ENCODE measurements at places on chromosomes 13 and 19.
A peak's percentile ranks its signal among the peaks of the same experiment; 100 is the strongest.

DNA sequence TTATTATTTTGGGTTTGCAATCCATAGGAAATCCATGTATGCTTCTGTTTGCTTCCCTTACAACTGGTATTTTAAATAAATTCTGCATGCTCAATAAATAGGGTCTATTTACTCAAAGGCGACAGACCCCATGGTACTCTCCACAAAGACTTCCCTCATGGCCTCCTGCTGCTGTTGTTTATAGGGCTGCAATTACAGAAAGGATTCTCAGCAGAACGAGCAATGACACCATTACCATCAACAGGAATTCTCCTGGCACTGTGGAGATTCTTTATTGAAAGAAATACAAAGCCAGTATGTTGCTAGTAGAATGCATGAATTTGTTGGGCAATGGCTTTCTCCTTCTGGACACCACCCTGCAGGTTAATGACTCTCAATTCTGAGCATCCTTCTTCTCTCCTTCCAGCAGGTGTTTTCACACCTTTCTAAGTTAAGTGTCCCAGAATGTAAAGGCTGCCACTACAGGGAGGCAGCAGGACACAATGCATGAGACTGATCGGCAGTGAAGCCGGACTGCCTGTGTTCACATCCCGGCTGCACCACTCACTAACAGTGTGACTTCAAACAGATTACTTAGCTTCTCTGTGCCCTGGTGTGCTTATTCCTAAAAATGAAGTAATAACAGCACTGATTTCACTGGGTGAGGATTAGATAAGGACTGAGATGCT, 360.2 kb downstream of the DNAJC15 start:
- DNase-seq: no peak

GRCh38 chr13:35712907-35713761, 236.6 kb upstream of the MAB21L1 start:
- DNase-seq: no peak

GRCh38 chr13:86579662-86580061, 780.4 kb upstream of the SLITRK6 start:
- DNase-seq: no peak

DNA sequence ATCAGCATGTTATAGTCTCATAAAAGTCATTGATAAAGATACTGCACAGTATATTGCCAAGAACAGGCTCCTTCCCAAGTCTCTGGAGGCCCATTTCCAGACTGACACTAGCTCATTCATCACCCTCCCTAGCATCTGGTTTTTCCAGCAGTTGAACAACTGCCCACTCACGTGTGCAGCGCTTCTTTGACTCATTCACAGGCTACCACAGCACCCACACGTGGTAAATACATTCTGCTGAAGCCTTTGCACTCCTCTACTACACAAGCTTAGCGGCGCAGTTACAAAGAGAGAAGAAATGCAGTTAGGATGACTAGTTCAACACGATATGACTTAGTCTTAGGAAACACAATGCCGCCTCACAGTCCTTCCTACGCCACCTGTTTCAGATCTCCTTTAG, 87.7 kb downstream of the DOCK9 start:
- no peak for DNase-seq

GRCh38 chr19:15378534-15379082, 979 bp downstream of the AKAP8 start:
- peak; percentile 20 for DNase-seq

DNA sequence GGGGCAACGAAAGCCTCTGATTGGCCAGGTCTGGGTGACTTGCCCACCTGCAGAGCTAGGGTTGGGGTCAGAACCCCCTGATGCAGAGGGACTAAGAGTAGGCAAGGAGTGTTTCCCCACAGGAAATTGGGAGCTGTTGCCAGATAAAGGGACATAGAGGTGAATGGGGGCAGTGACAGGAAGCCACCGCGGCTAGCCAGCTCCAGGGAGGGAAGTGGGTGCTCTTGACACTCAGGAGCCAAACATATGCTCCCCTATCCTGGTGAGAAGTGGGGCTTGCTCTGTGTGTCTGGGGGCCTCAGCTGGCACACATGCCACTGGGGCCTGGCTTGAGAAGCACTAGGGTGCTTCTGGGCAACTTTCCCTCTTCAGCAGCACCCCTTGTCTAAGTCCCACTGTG, 26.0 kb downstream of the WDR88 start:
- no peak for DNase-seq

DNA sequence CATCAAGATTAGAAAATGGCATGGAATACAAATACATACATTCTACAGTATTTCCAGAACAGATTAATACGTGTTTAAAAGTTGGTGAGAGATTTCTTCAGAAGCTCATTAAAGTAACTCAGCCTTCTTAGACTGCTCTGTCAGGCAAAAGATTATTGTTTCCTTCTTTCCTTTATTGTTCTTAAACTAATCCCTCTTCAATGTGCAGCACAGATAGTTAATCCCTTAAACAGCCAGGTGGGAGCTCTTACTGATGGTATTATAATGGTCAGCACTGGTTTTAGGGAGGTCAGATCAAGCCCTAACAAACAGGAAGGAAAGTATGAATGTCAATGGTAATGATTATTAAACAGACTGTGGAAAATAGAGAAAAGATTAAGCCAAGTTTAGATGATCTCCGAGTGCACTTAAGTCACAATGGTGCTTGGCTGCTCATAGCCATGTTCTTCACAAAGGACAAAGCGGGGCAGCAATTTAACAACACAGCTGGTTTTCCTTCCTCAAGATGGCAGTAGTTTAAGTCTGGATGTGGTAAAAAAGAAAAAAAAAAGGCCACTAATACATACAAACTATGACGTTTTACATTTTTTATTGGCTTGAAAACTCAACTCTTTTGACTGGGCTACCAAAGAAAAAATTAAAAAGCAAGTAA, 992.6 kb downstream of the PCDH9 start:
- no peak for DNase-seq
